Hematopoietic multipotent progenitor cell treated with erythropoietin and hydrocortisone succinate and interleukin-3 and kit ligand, for 15 days (in vitro differentiated cells): ENCODE measurements at places on chromosomes 5 and 9.

GRCh38 chr5:30802961-30803705 lies 390.4 kb upstream of the CDH6 start:
- DNase-seq, result no peak

GRCh38 chr5:27172693-27173092 lies 134.3 kb upstream of the CDH9 start:
- DNase-seq, result no peak

DNA sequence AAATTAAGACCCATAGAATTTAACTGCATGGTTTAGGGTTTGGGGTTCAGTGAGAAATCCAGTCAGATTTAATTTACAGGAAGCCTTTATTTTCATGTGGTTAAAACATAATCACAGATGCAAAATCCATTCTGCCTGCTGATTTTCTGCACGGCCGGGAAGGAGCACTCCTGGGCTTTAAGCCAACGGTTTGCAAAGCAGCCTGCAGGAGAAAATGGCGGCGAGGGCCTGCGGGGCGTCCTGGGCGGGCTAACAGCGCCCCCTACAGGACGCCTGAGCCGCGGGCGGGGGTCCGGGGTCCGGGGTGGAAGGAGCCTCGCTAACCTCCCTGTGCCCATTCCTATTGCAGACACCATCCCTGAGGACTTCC lies 47.6 kb downstream of the THBS4 start:
- peak; percentile 72 for DNase-seq

DNA sequence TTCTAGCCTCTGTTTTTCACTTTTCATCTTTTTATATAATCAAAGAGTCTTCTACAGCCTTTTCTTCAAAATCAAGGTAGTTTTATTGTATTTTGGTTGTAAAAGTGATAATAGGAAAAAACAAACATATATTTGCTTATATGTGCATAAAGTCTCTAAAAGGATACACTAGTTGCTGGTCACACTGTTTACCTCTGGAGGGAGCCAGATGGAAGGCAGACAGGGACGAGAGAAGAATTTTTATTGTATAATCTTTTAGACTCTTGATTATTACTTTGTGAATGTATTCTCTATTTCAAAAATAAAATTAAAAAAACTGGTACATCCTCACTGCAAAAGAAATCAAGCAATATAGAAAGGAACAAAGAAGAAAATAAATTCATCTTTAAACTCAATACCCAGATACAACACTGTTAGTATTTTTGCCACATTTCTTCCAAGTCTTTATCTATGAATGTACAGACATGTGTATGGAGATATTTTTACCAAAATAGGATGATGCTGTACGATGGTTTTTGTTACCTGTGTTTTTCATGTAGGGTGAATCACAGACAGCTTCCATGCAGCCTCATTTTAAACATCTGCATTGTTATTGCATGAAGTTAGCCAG lies 6.1 kb upstream of the RNF183 start:
- DNase-seq, result peak; percentile 76

DNA sequence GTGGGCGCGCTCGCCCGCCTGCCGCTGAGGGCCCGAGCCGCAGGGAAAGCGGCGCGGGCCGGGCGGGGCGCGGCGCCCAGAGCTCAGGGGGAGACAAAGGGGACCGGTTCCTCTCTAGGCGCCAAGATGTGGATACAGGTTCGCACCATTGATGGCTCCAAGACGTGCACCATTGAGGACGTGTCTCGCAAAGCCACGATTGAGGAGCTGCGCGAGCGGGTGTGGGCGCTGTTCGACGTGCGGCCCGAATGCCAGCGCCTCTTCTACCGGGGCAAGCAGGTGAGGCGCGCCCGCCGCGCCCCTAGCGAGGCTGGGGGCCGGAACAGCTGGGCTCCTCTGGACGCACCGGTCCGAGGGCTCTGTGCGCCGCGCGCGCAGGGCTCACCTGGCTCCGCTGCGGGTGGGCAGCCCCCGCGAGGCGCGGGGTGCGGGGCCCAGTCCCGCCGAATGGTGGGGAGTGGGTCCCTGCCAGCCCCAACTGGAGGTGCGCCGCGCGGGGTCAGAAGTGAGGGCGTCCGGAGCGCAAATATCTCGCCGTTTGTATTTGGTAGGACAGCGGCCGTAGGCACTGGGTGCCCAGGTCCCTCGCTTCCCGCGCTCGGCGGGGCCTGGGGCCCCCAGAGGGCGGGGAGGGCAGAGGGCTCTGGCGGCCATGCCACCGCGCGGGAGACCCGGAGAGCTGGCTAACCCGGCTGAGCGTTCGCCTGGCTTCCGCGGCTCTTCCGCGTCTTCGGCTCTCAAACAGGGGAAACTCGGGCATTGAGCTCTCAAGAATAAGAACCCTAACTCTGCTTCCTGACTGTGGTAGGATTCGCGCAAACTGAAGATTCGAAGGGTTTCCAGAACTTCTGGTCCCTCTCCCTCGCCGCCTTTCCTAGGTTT lies 607 bp downstream of the UHRF2 start:
- DNase-seq, result peak; percentile 26

- DNase-seq, result no peak
Observed at GRCh38 chr9:122988141-122988540, 45.3 kb upstream of the GPR21 start.

DNA sequence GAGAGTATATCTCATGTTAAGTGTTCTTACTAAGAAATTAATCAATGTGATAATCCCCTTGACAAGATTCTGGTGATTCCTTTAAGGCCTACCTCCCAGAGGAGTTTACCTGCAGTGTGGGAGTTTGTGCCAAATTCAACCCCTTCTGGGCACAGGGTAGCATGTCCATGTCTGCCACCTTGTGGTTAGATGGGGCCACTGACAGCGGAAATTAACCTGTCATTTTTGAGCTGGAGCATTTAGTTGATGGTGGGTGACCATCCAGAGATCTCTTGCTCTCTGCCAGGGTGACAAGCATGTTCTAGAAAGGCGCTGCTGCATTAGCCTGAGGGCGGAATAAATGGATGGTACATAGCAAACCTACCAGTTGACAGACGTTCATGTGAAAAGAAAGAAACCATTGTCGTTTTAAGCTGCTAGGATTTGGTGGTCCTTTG lies 132.2 kb downstream of the FBXO4 start:
- DNase-seq, result peak; percentile 44

- DNase-seq, result no peak
Observed at GRCh38 chr9:118222375-118222774, 518.2 kb downstream of the TLR4 start.

- no peak for DNase-seq
Observed at GRCh38 chr5:97134634-97135033, 7.8 kb downstream of the LIX1 start.

DNA sequence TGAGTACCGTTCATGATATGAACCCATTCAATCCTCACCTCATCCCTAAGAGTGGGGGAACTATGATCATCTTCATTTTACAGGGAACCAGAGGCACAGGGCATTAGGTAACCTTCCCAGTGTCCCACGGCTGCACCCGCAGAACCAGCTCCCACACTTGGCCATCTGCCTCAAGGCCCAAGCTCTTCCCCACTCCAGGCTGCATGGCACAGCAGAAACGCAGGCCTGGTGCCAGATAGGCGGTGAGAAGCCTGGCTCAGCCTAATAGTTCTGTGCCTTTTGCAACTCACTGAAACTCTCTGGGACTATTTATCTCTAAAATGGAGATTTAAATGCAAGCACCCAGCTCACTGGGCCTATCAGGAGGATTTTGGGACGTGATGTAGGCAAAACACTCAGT lies 90.8 kb upstream of the ZNF618 start:
- no peak for DNase-seq

DNA sequence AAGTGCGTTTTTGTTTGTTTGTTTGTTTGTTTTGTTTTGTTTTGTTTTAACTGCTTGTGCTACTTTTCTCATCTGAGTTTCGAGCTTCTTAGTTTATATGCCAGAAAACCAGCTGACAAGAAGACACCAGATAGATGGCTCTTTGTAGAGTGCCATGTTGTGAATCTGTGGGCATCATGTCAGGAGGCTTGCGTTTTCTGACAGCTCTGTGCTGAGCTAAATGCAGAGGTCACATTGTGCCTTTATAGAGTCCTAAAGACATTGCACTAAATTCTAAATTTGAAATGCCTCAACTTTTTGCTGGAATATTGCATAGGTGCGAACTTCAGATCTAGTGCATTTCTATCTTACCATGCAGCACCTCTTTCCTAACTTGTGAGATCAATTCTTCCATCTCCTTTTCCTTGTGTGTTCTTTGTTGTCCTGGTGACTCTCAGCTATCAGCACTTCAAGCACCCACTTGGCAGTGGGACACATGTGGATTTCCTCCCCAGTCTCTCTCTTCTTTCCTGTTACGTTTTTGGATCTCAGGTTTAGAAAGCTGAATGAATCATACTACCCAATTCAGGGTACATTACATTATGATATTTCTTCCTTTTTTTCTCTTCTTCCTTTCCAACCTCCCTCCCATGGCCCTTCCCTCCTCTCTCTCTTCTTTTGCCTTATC lies 379.0 kb upstream of the RPS23 start:
- no peak for DNase-seq

DNA sequence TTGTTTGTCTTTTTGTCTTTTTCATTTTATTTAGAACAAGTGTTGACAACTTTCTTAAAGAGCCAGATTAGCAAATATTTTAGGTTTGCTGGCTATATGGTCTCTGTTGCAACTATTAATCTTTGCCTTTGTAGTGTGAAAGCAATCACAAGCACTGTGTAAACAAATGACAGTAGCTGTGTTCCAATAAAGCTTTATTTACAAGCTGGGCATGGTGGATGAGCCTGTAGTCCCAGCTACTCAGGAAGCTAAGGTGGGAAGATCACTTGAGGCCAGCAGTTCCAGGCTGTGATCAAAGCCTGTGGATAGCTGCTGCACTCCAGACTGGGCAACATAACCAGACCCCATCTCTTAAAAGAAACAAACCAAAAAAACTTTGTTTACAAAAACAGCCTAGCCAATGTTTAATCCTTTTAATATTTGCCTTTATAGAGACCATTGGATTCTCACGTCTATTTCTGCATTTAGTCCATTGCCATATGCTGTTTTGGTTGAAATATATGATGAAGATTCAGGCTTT lies 2.5 kb downstream of the C5orf22 start:
- DNase-seq, result no peak

DNA sequence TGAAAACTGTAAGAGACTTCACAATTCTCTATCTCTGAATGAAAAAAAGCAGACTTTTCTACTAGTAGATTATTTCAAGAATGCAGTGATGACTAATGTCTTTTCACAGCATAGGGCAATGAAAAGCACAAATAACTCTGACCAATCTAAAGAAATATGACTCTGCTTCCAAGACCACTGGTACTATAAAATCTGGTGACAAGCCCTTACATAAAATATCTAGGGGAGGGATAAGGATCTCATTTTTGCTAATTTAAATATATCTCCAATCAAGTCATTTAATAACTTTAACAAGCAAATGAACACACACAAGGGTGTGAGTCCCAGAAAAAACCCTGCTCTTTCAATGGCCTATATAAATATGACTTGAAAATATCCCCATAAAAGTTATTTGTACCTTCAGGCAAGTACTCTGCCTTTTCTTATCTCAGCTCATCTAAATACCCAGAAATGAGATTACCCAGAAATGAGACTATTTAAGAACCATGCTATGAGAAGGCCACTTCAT lies 105.2 kb downstream of the GNAQ start:
- DNase-seq, result peak; percentile 44

- DNase-seq, result no peak
Observed at GRCh38 chr9:108270051-108270450, 585.7 kb downstream of the ACTL7B start.

DNA sequence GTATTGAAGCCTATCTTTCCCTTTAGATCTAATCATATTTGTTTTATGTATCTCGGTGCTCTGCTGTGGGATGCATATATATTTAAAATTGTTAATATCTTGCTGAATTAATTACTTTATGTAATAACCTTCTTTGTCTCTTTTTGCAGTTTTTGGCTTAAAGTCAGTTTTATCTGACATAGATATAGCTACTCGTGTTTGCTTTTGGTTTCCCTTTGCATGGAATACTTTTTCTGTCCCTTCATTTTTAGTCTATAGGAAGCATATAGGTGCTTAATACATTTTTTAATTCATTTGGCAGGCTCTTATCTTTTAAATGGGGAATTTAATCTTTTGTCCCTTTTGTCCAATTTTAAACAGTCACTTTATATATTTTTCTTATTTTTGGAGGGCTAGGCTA lies 360.6 kb upstream of the PRR16 start:
- no peak for DNase-seq

GRCh38 chr9:20508242-20508641 lies 114.1 kb downstream of the MLLT3 start:
- no peak for DNase-seq

- no peak for DNase-seq
Observed at GRCh38 chr9:122212473-122213004, 16.2 kb downstream of the LHX6 start.

DNA sequence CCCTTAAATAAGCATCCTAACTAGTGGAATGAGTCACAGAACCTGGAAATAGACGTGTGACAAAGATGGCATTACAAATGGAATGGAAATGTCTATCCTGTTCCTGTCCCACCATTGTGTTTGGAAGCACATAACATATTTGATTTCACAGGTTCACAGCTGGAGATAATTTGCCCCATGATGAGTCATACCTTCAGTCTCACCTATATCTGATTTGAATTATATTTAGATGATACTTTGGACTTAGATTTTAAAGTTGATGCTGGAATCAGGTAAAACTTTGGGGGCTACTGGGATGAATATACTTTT lies 92.5 kb downstream of the CEMIP2 start:
- DNase-seq, result no peak

DNA sequence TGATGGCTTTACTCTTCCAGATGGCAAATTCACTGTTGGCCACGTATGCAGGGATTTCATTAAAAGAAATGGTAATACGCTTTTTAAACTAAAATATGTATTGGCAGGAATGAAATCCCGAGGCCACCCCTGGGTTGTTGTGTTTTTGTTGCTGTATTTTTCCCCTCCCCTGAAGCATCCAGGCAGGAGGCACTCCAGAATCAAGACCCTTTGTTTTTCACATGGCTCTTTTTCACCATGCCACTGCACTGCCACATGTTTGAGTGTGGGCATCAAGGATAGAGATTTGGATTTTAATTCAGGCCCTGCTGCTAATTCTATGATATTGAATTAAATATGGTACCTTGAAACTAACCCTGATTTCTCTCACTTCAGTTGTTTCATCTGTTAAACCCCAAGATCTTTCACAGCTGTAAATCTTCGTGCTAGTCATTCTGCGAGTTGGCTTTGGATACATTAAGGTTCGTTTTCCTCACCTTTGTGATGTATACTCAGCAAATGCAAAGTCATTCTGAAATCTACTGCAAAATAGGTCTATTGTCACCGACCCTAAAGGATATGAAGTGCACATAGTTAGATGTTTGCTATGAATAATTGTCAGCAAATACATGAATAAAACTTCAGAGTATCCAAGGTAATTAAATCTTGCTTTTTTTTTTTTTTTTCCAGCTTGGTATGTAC lies 533.4 kb downstream of the PTPRD start:
- DNase-seq, result no peak

- DNase-seq, result no peak
Observed at GRCh38 chr9:28056466-28056865, 483.2 kb upstream of the C9orf72 start.

- DNase-seq, result no peak
Observed at GRCh38 chr5:163502521-163502920, 2.9 kb upstream of the MAT2B start.

DNA sequence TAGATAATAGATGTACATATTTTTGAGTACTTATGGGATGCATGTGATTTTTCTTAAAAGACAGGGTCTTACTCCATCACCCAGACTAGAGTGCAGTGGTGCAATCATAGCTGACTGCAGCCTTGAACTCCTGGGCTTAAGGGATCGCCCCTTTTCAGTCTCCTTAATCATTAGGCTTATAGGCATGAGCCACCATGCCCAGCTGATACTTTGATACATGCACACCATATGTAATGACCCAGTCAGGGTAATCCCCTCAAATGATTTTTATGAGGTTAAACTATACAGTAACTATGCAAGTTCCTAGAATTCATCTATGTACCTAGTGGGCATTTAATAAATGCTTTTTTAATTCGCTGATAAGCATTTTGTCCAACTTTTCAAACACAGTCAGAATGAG lies 292.3 kb downstream of the DTWD2 start:
- no peak for DNase-seq
